ENCODE measurements at places on chromosomes 6 and 20.
A peak's percentile ranks its signal among the peaks of the same experiment; 100 is the strongest.

- ATAC-seq, result no peak
Measured at GRCh38 chr6:132392792-132393191, 8.5 kb downstream of the MOXD1 start.

DNA sequence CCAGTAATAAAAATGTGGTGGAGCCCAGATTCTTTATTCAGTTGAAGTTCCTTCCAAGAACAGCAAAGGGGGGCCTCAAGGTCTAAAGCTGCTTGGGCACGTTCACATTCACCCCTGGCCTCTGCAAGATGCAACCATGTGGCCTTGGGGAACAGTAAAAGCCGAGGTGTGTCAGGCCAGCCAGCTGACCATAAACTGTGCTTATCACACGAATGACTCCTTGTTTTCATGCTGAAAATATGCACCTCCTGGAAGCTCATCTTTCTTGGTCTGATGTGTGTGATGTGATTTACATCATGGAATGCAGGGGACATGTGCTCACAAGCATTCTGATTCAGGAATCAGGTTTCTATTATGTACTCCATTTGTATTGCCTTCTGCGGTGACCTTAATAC is 211.6 kb upstream of the MARCKS start:
- no peak for ATAC-seq

- no peak for ATAC-seq
Measured at GRCh38 chr6:485655-486170, 94.2 kb downstream of the IRF4 start.

DNA sequence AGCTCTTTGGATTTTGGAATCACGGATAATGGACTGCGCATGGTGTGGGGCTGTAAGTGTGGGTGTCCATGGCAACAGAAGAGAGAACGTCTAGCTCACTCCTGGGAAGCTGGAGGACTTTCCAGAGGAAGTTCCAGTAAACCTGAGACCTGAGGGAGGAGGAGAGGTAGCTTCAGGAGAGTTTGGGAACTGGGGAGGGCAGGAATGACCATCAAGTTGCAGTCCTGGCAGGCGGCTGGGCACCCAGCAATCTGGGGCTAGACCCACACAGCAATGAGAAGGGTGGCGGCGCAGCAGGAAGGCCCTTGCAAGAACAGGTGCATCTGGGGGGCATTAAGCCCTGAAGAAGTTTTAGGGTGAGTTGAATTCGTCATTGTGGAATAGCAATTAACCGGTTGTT is 95.9 kb downstream of the FOXC1 start:
- no peak for ATAC-seq

- ATAC-seq, result no peak
Measured at GRCh38 chr6:169186496-169187169, 67.0 kb downstream of the THBS2 start.

DNA sequence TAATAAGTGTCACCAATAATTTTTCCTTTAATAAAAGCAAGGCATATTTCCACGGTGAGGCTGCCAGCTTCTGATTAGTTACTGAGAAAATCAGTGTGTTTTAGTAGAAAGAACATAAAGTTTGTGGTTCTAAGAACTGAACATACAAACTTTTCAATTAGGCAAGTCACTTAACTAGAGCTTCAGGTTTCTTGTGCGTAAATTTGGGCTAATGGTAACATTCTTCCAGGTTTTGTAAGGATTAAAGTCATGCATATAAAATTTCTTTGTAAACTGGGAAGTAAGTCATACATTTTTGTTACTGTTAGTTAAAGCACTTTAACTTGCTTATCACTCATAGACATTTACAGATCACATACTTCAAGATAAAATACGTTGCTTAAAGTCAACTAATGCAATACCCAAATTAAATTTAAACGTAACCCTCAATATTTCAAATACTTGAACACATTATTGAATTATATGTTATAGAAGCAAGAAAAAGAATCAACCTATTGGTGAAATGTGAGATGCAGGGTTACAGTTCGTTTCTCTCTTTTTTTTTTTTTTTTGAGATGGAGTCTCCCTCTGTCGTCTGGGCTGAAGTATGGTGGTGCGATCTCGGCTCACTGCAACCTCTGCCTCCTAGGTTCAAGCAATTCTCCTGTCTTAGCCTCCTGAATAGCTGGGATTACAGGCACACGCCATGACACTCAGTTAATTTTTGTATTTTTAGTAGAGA is 327.3 kb upstream of the NOX3 start:
- no peak for ATAC-seq

DNA sequence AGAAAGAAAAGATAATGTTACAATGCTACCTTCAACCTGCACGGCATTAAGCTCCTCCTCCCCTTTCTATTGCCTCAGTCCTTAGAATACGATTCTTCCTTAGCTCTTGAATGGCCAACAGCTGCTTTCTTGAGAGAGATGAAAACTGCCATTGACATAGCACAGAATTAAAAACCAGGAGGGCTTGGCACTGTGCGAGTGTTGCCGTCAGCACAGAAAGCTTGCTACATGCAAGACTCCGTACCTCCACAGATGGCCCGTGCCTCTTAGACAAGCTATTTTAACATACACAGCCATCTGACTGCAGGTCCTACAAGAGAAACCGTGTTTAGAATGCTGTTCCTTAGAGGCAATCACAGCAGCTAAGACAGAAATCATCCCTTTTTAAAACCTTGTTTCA is 51.7 kb downstream of the ALDH5A1 start:
- ATAC-seq, result no peak

GRCh38 chr6:19934996-19935591 is 97.9 kb downstream of the ID4 start:
- ATAC-seq, result no peak

DNA sequence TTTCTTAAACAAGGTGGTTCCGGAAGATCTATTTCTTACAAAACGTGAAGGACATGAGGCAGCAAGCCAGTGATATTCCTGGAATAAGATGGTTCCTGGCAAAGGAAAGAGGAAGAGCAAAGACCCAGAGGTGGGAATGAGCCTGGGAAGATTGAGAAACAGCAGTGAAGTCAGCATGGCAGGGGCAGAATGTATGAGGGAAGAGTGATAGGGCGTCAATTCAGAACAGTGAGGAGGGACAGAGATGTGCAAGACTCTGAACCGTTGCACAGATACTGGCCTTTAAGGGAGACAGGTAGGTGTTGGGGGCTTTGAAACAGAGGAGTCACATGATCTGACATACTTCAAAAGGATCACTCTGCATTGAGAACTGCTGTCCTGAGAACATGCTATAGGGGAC is 338.3 kb downstream of the CBLN4 start:
- no peak for ATAC-seq

DNA sequence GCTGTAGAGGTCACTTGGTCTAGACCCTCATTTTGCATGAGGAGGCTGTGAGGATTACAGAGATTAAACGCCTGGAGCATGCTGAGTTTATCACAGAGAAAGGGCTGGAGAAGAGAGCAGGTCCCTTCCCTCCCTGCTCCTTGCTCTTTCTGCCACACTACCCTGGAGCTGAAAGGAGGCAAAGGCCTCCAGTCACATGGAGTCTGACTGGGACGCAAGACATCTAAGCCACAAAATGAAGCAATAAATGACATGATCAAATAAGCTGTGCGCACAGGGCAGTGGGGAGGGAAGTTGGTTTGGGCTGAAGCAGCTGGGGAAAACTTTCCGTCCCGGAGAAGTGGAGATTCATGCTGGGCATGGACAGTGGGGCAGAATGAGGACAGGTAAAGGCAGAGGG is 33.3 kb downstream of the ATXN1 start:
- no peak for ATAC-seq

DNA sequence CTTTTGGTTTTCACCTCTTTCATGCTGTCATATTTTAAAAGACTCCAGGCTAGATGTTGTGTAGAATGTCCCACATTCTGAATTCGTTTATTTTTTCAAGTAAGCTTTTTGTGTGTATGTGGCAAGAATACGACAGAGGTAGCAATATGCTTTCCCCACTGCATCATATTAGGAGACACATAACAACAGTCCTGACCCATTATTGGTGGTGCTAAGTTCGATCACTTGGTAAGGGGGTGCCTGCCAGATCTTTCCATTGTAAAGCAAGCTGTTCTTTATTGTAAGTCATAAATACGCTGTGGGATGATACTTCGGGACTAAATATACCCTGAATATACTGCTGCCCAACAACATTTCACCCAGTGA is 588 bp upstream of the NCOA3 start:
- ATAC-seq, result no peak

DNA sequence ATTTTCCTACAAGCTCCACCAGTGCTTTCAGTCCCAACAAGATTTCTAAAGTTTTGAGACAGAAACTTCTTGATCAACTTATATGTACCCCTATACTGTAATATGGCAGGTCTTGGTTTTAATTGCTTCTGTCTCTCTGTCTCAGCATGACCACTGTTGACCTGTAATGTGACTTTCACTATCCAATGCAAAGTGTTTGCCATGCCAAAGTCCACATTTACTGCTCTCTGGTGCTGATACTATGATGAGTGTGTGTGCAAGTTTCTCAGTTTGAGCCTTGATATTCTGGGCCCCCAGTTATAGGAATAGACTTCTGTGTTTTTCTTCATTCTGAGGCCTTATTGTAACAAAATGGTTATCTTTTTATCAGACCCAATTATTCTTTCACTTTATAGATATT is 45.8 kb downstream of the OR2J2 start:
- no peak for ATAC-seq

DNA sequence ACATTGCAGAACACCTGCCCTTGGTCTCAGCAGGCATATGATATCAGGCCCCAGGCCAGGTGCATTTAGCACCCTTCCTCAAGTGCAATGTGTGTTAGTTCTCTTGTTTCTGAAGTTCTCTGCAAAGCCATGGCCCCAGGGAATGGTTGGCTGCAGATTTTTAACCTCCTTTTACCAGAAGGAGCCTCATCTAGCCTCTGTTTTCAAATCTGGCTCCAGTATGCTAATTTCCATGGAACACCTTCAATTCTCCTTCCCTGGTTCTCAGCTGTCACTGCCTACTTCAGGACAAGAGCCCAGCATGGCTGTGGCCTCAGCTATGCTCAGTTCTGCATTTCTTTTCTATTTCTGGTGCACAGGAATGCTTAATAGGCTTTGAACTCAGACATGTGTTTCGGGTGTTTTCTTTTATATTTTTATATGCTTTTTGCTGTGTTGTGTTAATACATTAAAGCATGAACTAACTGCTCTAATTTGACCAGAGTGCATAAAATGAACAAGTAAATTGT is 51.6 kb upstream of the OGFRL1 start:
- no peak for ATAC-seq

DNA sequence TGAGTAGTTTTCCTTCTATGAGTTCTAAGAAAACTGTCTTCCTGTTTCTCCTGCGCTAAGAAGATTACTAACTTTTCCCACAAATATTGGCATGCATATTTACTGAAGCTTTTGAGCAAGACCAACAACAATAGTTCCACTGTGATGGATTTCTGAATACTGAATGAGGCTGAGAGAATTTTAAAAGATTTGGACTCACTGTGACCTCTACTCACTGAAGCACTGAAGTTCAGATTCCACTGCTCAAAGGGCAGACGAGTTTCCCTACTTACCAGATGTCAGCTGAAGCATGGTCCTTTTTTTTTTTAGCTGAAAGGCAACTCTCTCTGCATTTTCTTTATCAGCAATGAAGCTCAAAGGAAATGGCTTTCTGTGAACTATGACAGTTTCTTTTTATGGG is 718.5 kb downstream of the RFPL4B start:
- no peak for ATAC-seq

GRCh38 chr6:44386929-44387345 is 569 bp upstream of the CDC5L start:
- no peak for ATAC-seq

DNA sequence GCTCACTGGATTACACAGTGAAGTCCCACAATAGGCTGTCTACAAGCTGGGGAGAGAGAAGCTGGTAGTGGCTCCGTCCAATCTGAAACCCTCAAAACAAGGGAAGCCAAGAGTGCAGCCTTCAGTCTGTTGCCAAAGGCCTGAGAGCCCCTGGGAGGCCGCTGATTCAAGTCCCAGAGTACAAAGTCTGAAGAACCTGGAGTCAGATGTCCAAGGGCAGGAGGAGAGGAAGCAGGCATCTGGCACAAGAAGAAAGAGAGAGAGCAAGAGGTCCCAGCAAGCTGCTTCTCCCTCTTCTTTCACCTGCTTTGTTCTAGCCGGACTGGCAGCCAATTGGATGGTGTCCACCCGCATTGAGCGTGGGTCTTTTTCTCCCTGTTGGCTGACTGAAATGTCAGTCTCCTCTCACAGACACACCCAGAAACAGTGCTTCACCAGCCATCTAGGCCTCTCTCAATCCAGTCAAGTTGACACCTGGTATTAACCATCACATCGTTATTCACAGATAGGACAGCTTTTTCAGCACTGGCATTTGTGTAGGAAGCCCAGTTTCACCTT is 51.2 kb downstream of the CRYBG1 start:
- no peak for ATAC-seq

- ATAC-seq, result no peak
Measured at GRCh38 chr6:33627876-33628275, 6.8 kb downstream of the ITPR3 start.

DNA sequence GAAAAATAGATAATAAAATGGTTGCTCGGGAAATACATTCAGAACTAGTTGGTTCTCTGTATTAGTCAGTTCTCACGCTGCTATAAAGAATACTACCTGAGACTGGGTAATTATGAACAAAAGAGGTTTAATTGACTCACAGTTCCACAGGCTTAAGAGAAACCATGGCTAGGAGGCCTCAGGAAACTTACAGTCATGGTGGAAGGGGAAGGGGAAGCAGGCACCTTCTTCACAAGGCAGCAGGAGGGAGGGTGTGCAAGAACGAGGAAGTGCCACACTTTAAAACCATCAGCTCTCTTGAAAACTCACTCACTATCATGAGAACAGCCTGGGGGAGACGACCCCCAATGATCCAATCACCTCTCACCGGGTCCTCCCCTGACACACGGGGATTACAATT is 24.2 kb upstream of the SNX9 start:
- ATAC-seq, result peak; percentile 28

DNA sequence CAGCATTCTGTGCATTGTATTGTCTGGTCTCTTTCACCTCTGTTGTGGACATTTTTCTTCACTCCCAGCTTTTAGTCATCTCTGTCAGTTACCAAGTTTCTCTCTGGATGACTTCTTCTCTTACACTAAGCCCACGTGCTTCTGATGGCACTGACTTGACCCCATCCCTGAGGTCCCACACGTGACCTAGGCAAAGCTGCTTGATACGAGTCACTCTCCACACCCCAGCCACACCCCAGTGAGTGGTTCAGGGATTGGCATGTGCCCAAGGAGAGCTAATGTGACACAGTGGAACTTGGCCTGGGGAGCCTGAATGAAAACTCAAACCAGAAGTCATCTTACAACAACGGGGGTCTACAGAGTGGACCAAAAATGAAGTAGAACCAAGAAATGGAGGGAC is 32.2 kb downstream of the HTR1E start:
- no peak for ATAC-seq

- no peak for ATAC-seq
Measured at GRCh38 chr20:37419307-37419706, 73.4 kb downstream of the SRC start.
